ENCODE measurements at places on chromosomes 11 and 22.

DNA sequence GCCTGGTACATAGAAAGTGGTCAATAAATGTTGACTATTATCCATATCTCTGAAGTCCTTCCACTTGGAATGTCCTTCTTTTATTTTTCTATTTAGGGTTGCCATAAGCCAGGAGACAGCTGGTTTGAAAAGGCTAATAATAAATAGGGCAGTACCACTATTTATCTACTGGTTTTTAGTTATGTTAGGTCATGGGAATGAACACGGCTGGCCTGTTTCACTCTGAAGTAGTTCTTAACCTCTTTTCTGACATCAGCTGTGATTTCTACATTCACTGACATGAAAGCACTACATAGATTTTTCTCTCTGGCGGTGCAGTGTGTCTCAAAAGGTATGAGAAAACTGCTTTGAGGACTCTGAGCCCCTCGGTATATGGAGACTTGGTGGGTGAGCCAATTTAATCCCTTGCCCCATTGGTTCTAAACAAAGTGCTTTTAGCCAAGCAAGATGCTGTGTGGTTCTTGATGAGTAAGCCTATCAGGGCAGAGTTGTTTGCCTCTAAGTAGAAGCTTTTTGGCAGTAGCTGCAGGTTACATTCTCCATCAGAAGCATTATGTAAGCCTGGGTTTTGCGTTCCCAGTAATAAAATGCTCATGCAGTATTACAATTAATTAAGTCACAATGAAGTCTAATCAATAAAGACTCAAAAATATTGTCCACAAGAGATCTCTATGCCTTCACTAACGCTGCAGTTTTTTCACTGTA lies 48.7 kb upstream of the APOA1 start:
- DNase-seq: no peak

GRCh38 chr22:39139933-39140332 lies 12.5 kb downstream of the CBX7 start:
- no peak for DNase-seq

DNA sequence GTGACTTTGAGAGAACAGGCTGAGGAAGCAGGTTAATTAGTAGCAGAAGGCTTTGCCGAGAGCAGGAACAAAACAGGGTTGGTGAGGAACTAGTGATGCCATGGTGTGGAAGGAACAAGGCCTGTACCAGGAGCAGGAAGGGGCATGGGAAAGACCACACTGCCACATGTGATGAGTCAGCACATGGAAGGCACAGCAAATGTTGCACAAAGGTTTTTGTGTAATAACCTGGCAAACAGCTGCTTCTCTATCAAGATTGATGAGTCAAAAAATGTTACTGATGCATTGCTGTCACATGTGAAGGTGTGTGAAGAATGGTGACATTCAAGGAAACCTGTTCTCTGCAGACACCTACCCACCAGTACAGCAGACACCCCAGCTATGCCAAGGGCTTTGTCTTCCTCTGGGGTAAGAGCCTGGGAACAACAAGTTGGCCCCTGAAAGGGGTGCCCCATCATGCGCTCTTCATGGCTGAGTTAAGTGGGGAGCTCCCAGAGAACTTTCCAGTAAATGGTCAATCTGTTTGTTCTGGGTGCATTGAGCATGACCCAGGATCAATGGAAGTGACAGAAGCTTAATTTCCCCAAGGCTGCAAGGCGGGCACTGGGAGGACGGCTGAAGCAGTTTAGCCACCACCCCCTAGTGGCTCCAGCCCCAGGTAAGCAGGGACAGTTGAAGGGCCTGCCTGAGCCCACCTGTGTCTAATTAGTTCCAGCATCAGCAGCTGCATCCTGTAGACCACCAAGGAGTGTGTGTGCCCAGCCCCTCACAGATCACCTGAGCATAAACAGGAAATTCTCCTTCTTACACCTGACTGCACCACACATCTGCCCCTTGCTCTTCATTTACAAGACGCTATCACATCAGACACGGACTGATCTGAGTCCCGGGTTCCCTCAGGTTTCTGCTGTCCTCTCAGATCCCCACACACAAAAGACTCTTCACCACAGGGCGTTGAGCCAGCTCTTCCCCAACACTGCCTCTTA lies 47.6 kb downstream of the GGTLC2 start:
- DNase-seq: no peak

DNA sequence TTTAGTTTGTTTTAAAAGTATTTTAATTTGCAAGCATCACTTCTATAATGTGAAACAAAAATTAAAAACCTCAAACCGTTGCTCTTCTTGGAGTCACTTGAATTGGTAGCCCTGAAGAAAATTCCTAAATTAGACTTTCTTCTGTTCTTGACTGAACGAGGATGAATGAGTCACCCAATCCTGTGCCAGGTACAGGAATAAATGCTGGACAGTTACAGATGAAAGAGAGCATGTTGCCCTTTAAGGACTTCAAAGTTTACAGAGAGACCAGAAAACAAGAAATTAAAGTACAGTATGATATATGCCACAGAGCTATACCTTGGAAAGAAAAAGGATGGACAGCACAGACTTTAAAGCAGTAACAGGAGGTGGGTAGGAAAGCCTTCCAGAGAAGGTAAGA lies 41.3 kb upstream of the CXCR5 start:
- DNase-seq: no peak

GRCh38 chr22:46815132-46815531 lies 52.7 kb downstream of the TBC1D22A start:
- DNase-seq: no peak
